ENCODE measurements at places on chromosomes 1 and 21.
A peak's percentile ranks its signal among the peaks of the same experiment; 100 is the strongest.

DNA sequence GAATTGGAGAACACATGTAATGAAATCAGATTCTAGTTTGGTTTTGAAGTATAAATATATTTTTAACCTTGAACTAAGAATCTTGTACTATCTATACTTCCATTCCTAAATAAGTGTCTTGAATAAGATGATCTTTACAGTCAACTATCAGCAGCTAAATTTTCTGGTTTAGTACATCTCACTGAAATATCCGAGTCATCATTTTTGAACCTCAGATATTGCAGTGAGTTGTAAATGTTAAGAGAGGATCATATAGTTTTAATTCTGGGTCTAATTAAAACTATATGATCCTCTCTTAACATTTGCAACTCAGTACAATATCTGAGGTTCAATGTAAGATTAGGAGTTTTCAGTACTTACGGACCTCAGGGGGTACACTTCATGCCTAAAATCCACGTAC is 768.8 kb upstream of the ADAMTS5 start:
- DNase-seq, result no peak

DNA sequence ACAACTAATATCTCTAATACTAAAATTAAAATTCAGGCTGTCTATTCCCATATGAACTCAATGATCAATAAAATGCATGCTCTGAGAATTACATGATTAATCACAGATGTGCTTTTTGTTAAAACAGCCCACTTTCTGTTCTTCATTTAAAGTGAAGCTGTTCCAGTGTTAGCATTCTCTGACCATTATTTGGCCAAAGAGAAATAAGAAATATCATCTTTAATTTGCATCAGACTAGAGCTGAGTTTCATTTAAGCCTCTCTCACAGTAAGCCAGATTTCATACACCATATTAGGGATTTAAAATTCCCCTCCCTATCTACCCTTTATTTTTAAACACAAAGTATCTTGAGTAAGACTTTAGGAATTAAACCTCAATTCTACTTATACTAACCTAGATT is 261.6 kb downstream of the TPR start:
- no peak for DNase-seq

DNA sequence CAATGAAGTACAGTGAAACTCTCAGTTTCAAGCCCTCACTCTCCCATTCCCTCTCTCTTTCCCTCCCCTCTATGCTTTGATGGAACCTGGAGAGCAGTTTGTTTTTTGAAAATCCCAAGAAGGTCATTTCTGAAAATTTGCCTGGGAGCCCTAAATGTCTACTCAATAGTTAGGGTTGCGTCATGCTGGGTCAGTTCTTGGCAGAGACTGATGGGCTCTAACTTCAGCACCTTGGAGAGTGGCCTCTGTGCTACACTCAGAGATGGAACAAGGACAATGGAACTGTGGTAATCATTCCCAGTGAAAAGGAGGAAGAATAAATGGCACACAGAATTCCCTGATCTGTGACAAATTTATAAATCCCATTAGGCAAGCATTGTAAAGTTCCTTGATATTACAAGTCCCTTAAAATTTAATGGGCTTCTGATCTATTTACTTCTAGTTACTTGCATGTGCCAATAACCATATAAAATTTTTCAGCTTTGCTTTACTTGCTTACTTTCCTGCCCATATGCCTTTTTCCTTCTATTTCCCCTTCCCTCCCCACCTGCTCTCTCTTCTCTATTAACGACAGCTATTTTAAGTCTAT is 182.9 kb upstream of the KCND3 start:
- peak; percentile 77 for DNase-seq

GRCh38 chr1:210688512-210689234 is 360.0 kb downstream of the HHAT start:
- no peak for DNase-seq

DNA sequence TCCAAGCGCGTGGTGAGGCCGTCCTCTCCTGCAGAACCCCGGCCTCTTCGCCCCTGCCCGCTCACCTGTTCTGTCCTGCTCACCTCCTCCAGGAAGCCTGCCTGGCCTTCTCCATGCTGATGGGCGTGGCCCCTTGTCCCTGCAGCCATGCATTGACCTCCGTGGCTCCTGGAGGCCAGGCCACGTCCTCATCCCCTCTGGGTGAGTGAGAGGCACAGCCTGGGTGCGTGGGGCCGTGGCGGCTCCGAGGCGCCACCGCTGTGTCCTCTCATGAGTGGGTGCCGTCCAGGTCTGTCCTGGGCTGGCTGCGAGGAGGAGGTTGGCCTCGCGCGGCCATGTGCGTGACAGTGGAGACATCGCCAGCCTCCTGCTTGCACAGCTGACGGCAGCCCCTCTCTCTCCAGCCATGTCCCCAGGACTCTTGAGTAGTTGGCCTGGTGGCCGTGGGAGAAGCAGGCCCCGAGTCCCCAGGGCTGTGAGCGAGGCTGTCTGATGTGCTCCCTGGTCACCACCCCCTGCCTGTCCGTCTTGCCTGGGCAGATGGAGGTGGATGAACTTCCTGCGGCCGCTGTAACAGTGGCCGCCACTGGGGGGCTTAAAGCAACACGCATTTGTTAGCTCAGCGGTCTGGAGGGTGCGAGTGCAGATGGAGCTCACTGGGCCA is 58.1 kb downstream of the PRKCZ start:
- peak; percentile 72 for DNase-seq

- no peak for DNase-seq
These were observed 5.3 kb upstream of the CHD1L start for GRCh38 chr1:147236959-147237791.

DNA sequence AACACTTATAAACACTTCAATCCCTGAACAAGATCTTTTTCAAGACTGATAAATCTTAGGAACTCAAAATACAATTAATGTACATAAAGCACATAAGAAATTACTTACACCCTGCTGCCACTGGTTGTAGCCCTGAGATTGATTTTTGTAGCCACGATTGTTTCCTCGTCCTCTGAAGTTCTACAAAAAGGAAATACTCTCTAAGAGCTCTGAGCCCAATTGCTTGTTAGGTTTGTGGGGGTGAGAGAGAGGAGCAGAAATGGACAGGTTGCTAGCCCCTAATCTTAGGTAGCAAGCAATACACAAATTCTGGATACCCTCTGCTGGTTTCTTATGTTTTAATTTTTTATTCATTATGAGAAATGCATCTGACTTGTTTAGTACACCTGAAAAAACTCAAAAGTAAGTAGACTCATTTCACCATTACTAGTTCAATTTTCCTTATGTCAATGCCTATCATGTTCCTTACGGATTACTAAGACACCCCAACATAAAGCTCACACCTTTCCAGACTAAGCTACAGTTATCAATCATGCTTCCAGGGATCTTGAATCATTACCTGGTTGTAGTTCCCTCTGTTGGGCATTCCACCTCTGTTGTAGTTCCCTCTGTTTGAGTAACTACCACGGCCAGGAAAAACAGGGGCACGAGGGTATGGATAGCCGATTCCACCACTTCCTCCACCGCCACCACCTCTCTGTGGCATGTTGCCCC is 9.3 kb downstream of the HNRNPU start:
- DNase-seq, result no peak

DNA sequence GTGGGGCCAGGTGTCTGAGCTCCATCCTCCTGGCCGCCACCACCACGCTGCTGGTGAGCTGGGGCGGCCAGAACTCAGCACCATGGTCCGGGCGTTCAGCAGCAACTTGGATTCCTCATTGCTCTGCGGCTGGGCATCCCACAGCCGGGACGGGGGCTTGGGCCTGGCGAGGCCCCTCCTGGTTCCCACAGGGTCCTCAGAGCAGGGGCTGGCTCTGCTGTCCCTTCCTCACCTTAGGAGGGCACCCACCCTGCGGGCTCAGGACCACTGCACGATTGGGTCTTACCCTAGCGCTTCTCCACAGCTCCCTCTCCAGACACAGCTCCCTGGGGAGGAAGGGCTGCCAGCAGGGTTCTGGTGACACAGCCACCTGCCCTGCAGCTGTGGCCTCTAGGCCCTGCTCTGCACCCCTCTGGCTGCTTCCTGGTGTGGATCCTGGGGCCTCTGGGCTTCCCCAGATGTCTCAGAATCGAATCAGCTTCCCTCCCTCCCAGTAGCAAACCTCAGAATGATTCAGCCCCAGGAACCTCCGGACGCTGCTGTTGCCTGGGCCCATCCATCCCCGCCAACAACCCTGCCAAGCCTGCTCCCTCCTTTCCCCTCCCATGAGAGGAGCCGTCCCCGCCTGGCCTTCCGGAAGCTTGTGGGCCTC is 25.0 kb downstream of the CRYAA start:
- DNase-seq, result peak; percentile 78

DNA sequence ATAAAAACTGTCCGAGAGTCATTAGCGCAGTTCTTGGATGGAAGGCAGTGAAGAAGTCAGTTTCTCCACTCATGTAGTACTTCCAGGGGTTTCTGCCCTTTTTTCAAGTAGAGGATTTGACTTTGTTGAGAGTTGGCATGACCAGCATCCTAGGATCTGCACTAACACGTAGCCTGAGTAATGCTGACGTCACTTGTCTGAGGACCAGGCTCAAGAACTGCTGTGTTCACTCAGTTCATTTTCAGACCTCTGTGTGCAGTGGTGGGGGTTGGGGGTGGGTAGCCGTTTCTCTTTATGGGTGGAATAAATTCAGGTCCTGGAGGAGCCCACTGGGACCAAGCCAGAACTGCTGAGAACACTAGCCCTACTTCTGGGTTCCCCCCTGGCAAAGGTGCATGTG is 53.3 kb downstream of the MRPS6 start:
- peak; percentile 56 for DNase-seq

- peak; percentile 21 for DNase-seq
These were observed 20.7 kb upstream of the GJA5 start for GRCh38 chr1:147781056-147781471.

DNA sequence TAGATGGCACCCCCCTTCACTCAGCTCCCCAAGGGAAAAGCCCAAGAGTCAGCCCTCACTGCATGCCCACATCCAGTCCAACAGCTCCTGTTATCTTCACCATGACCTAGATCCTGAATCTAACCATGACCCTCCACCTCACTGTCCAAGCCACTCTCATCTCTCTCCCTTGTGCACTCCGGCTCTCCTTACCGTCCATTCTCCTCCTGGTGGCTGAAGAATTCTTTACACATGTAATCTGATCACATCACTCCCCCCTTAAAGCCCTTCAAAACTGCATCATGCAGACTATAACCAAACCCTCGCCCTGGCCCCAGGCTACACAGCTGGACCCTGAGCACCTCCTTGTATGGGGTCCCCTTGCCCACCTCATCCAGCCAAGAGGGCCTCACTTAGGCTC is 14.0 kb upstream of the PAQR7 start:
- DNase-seq, result no peak

DNA sequence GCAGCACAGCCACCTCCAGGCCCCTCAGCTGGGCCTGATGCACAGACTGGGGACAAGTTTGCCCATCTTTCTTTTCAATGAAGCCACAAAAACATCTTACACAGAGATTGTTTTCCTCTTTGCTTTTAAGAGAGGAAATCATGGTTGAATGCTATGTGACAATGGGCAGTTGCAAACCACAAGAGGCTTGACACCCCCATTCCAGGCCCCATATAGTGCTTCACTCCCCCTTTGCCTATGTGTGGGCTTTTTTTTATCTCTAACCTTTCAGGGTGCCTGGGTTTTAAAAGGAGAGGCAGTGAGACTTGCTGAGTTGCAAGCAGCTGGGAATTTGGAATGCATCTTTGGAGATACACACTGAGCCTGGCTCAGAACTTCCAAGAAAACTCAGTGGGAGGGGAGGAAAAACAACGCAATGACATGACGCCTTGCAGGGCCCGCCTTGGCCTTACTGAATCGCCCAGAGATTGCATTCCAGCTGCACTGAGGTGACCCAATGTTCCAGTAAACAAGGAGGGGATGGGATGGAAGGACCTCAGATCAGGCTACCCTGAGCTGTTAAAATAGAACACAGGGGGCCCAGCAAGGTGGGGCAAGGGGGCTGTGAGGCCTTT is 145.2 kb upstream of the ZNF648 start:
- DNase-seq, result no peak

DNA sequence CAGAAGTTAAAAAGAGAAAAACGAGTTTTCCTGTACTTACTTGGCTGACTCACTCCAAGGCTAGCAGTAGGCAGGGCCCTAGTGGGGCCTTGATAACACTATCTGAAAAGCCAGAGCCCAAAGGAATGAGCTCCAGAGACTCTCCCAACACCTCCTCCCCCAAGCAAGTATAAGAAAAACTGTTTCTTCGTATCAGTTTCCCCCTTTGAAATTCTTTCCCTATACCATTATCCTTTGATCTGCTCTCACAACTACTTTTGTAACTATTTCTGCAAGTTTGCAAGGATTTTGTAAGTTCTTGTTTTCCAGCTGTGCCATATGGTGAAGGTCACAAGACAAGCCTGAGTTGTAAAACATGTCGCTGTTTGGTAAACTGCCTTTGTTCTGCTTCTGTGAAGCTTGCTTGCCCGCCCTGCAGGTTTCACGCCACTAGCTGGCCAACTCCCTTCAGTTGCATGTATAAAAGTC is 36.5 kb upstream of the KCNJ15 start:
- DNase-seq, result no peak

DNA sequence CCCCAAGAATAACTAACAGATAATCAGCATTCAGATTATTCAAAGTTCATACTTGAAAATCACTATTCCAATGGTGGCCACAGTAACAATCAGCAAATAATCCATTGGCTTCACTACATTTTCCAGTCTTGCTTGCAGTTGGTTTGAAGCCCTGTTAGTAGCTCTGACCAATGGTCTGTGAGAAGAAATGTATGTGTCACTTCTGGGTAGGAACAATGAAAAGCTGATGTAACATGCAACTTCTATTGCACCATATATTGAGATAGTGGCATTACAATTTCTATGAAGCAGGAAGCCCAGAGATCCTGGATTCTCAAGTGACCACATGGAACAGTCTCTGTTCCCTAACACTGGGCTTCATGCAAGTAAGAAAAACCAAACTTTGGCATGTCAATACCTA is 250.9 kb upstream of the DAB1 start:
- no peak for DNase-seq

DNA sequence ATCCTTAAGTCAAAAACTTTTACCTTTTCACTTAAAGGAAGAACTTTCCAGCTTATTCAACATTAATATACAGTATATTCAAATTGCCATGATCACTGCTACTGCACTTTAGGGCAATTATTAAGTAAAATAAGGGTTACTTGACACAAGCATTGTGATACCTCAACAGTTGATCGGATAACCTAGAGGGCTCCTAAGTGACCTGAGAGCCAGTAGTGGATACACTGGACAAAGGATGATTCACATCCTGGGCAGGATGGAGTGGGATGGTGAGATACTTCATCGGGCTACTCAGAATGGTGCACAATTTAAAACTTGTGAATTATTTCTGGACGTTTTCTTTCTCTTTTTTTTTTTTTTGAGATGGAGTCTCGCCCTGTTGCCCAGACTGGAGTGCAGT is 54.5 kb upstream of the PPM1J start:
- no peak for DNase-seq

DNA sequence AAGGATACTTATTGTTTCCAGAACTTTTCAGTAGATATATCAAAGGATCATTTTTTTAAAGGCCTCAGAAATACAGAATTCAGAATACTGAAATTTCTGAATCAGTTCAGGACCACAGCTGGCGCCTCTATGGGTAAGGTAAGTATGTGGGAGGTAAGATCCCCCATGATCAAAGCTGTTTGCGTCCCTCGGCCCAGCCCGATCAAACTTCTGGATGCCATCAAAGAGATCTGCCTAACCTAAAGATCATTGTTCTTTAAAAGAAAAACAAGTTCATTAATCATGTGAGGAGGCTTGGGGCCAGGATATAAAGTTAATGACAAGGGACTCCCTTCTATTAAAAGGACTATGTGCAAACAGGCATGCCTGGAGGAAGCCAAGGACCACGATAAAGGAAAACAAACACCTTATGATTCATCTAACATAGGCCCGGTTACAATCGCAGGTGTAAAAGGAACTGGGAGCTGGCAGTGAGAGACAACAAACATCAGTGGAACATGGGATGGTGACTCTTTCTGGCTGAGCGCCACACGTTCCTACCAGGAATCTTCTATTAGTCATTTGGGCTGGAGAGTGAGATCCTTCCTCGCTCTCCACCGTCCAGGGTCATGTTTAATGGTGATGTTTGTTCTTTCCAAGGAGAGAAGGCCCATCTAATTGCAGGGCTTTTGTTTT is 2.8 kb upstream of the BACE2 start:
- DNase-seq, result peak; percentile 50

Data from astrocyte of the hippocampus (primary cell).